Parietal lobe (tissue), 2 donors: ENCODE measurements at places on chromosomes 3 and 15. TPM values are rescaled to one million over a fixed set of nuclear protein-coding genes. Genes with fewer than 3 reads are reported as not detected.

Gene IQCF2
- total RNA-seq, result not detected

Gene CHRM5
- 0.63 TPM for total RNA-seq

Gene CIB2
- total RNA-seq, result 18.8 TPM

Gene LINGO1
- 67.9 TPM for total RNA-seq
